Stimulated activated CD4-positive, alpha-beta T cell treated with anti-CD3 and anti-CD28 coated beads, TNF-alpha, amount 100 ng/mL, for 24 hours (primary cell): ENCODE measurements at places on chromosomes 11 and 22.

DNA sequence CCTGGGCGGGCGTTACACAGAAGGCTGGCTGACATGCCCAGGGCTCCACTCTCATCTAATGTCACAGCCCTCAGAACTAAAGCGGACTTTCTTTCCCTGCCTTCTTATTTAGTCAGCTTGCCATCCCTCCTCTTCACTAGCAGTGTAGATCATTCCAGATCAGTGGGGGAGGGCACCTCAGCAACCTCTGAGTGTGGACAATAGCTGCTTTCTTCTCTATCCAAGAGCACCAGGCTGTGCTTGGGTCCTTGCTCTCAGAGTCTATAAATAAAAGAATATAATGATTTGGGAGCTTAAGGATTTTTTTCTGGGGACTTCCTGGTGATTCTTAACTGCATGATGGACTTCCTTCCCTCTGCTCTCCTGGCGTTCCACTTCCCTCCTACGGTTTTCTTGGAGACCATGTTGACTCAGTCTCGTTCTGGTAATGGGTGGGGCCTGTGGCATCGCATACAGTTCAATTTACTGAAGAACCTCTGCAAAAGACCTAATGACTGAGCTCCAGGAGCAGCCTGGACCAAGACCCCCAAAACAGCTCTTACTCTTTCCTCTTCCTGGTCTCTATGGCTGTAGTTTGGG is 2.9 kb upstream of the HMBS start:
- DNase-seq = no peak

GRCh38 chr11:109096266-109096665 is 325.7 kb upstream of the C11orf87 start:
- no peak for DNase-seq

DNA sequence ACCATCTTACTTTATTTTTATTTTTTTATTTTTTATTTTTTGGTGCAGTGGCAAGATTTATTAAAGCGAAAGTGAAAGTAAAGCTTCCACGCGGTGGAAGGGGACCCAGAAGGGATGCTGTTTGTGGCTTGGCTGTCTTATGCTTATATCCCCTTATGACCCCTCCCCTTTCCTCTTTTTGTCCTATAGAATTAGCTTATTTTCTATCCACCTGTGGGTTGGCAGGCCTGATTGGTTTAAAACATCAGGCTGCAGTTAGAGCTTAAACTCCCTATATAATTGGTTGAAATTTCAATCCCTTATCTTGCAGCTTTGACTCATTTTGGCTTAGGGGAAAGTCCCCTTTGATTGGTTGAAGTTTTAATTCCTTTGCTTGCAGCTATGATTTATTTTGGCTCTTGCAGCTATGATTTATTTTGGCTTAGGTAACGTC is 50.5 kb downstream of the NNMT start:
- no peak for DNase-seq

GRCh38 chr11:57638005-57638781 is 11.5 kb downstream of the YPEL4 start:
- no peak for DNase-seq

DNA sequence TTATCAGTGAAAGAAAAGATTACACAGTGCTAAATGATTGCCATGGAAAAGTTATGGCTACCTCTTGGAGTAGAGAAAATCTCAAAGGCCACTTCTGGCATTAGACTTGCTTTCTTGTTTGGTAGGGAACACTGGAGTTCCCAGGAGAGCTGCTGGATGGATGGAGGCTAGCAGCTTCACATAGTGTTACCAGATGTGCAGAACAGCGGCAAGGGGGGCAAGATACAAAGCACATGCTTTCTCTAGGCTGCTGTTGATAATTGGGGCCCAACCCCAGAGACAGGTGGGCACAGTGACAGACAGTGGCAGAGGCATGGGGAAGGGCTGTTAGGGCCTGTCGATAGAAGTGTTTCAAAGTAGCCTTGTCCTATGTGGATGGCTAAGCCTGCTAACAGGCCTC is 94.9 kb downstream of the DBX1 start:
- DNase-seq = no peak

DNA sequence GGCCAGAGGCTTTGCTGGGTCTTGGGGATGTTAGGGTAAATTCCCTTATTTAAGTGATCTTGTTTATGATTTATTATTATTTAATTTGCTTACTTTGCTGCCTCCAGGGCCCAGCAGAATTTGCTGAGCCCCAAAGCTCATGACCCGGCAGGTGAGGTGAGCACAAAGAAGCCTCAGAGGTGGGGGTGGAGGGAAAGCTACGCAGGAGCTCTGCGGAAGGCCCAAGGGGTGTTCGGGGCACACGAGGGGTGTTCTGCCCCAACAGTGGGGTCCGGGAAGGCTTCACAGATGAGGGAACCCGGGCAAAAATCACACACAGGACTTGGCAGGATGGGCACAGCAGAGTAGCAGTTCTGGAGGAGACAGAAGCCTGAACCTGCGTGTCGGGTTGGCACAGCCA is 6.7 kb upstream of the LINC01488 start:
- DNase-seq = no peak

- DNase-seq = no peak
Measured at GRCh38 chr22:36758792-36759271, 17.1 kb downstream of the IFT27 start.

- no peak for DNase-seq
Measured at GRCh38 chr22:19719050-19719482, 4.3 kb upstream of the GP1BB start.

DNA sequence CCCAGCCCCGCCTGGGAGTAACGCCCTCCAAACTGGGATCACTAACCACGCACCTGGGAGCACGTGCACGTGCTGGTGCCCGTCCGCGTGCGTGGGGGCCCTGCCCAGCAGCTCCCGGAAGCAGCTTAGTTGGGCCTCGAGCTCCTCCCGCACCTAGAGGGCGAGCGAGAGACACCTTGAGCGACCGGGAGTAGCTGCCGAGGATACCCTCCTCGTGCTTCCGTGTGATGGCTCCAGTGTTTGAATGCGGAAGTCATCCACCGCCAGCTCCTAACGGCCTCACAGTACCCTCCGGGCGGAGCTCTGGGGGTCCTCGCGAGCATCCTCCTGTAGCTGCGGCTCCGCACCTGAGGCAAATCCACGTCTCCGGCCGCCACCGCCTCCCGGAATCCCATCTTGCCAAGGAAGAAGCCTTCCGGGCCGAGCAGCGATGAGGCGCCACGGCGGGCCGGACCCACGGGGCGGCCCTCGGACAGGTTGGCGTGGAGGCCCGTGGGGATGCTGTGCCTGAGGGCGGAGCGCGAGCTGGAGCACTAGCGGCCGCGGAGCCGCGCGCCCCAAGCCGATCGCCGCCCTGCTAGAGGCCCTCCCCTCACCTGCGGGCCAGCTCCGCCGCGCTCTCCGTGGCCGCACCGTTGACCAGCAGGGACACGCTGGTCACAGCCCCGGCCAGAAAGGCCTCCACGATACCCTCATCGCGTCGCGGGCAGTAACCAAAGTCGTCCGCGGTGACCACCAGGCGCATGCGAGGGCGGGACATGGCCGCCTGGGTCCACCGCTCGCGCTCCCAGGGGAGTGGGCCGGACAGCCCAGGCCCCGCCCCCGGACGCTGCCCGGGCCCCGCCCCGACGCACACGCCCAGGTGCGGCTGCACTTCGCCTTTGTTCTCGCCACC is at the start of gene YDJC:
Gene YDJC, minus strand, starts transcription at position 768 of the 895 bp plus-strand sequence. Its CDS starts 8 bp downstream, at position 760.
- DNase-seq = peak; percentile 95

GRCh38 chr11:71200761-71201160 is 51.6 kb downstream of the SHANK2 start:
- no peak for DNase-seq

DNA sequence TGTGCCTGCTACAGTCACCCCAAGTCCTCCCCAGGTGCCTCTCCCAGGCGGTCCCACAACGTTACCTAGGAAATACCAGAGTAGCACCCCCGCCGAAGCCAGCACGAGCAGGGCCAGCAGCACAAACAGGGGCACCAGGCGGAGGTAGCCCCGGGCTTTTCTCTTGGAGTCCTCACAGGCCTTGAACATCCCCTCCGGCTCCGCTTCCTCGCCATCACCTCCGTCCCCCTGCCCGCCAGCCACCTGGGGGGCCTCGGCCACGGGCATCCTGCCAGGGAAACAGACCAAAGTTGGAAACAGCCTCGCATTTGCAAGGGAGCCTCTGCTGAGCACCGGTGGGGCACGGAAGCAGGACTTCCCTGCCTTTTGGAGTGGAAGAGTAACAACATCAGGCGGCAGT is 6.4 kb downstream of the TMPRSS6 start:
- DNase-seq = no peak

DNA sequence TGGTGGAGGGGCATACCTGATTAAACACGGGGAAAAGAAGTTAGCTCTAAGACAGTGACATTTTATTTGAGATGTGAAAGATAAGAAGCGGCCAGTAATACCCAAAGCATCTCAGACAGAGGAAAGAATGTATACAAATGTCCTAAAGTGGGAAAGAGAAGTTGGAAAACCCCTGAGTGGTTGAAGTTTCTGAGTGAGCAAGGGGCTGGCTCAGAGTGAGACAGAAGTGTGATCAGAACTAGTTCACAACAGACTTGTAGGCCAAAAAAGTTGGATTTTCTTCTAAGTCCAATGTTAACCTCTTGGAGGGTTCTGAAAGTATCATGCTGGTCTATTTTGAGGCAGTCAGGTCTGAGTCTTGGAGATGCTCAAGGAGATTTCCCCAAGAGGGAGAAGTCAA is 608.7 kb downstream of the SOX6 start:
- no peak for DNase-seq

DNA sequence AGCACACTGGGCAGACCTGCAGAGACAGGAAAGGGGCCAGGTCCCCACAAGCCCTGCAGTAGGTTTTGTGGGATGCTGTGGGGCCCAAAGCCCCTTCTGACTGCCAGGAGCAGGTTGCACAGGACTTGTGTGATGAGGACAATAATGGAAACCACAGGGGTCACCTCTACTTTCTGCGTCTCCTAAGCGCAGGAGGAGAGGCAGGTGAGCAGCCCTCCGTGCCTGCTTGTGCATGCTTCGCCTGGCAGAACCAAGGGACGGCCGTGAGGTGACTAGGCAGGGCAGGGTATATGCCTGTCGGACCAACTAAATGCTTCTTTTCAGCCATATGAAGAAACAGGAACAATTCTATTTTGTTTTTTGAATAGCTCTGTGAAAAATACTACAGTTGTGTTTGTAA is 77.9 kb upstream of the PITPNB start:
- no peak for DNase-seq

DNA sequence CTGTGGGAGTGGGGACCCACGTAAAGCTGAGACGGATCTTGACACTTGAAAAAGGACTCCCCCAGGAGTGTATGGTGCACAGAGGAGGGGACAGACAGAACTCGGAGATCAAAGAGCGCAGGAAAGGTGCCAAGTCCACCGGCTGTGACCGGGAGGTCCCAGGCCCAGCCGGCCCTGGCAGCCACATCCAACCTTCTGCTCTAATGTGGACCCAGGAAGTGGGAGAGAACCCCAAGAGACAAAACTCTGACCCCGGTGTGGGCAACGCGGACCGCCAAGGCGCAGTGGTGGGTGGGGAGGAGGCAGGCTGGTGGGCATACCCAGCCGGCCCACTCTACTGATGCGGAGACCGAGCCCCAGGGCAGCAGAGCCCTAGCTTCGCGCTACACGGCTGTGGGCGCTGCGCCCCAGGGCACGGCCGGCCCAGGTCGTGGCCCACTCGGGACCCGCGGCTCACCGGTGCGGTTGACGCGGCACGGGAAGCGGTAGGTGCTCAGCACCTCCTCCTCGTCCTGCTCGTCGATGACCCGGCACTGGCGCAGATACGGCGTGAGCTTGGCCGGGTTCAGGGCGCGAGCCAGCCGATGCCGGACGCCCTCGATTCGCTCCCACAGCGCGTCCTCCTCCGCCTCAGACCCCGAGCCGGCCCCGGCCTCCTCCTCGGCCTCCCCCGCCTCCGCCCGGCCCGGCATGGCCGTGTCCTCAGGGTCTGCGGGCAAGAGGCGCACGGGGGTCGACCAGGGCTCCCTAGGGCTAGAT is 527 bp downstream of the CARD10 start:
- no peak for DNase-seq

DNA sequence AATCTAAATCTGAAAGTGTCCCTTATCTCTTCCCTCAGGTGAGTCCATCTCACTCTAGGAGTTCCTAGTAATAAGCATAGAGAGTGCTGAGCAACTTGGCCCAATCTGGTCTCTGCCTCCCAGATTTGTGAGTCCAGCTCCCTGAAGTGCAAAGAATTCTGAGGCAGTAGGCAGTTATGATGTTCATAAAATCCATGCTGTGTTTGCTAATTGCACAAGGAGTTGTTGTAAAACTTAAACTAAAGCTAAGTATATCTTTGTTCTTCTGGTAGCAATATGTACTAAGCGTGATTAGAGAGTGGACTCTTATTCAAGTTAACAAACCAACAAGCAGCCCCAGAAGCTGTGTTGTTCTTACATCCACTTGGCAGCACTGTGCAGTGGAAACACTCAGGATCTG is 7.6 kb upstream of the PTH start:
- DNase-seq = no peak

GRCh38 chr11:47886096-47886495 is 37.9 kb upstream of the NUP160 start:
- no peak for DNase-seq

GRCh38 chr11:96187822-96188221 is 155.2 kb downstream of the MAML2 start:
- DNase-seq = no peak

GRCh38 chr22:29635734-29636357 is 32.4 kb downstream of the NF2 start:
- no peak for DNase-seq

GRCh38 chr11:86016451-86016850 is 52.4 kb downstream of the PICALM start:
- DNase-seq = no peak

DNA sequence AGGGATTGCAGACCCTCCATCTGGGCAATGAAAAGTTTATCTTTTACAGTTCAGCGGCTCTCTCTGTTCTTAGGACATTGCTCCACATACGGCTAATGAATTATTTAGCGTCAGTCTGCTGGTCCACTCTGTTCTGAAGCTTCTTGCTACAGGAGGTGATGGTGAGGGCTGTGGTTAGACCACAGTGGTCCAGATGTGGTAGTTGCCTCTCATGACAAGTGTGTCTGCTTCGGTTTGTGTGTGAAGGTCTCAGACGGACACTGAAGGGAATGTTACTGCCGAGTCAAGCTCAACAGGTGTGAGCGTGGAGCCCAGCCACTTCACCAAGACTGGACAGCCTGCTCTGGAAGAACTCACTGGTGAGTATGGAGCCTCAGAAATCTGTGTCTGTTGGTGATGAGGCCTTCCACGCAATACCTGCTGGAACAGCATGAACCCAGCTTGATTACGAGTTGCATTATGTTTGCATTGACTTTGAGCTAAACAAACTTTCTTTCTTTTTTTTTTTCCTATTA is 220.8 kb downstream of the DBX1 start:
- DNase-seq = no peak
